Activated CD4-positive, alpha-beta T cell treated with anti-CD3 and anti-CD28 coated beads for 36 hours (primary cell): ENCODE measurements at places on chromosomes 1 and 21. TPM values are rescaled to one million over a fixed set of nuclear protein-coding genes. Genes with fewer than 3 reads are reported as not detected.

DNA sequence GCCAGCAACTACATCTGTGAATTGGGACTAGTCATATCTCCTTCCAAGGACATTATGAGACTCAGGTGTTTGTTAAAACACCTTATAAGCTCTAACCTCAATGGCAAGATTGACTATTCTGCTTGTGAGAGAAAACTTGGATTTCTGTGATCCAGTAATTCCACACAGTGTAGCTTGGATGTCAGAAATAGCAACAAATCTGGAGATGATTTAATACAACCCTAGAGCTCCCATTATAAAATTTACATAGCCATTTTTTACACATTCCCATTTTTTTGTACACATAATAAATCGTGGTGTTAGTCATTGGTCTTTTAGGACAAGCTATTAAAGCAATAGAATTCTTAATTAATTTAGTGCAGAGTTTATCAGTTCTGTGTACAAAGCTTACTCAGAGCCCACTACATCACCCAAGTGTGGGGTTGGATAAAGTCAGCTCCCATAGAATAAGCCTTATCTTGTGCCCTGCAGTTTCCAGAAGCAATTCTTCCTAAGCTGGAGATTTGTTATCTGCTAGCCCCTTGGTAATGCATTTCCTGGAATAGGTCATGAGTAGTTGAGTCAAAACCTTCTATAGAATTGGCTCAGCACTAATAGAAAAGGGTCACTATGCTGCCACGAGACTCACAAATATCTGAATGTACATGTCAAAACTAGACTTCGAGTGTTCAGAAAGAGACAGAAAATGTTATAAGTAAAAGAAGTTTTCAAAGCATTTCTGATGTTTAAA is 434.0 kb upstream of the RUNX1 start:
- DNase-seq = no peak

Gene OR2M3
- total RNA-seq = not detected

Gene TNFAIP8L2
- 19.2 TPM for total RNA-seq

Gene OR10X1
- not detected for total RNA-seq

GRCh38 chr1:211900441-211900840 is 69.9 kb upstream of the LPGAT1 start:
- DNase-seq = no peak

GRCh38 chr21:36200081-36200561 is 43.5 kb downstream of the DOP1B start:
- DNase-seq = no peak

Gene LCE1E
- not detected for total RNA-seq

DNA sequence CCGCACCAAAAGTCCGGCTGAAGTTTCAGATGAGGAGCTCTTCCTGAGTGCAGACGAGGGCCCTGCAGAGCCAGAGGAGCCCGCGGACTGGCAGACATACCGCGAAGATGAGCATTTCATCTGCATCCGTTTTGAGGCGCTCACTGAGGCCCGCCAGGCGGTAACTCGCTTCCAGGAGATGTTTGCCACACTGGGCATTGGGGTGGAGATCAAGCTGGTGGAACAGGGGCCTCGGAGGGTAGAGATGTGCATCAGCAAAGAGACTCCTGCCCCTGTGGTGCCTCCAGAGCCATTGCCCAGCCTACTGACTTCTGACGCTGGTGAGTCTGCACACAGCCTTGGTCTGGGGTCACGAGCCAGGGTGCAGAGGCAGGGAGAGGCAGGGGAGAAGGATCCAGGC is 84.7 kb downstream of the TRIM11 start:
- DNase-seq = no peak
